ENCODE measurements at places on chromosomes 4 and X. TPM values are rescaled to one million over a fixed set of nuclear protein-coding genes. Genes with fewer than 3 reads are reported as not detected.

SEC31A gene
- 104 TPM for total RNA-seq

EDA2R gene
- total RNA-seq: 32.2 TPM

BCORL1 gene
- 2.0 TPM for total RNA-seq

NPY5R gene
- total RNA-seq: not detected

BDH2 gene
- 6.0 TPM for total RNA-seq

EPHA5 gene
- 21.5 TPM for total RNA-seq

RTL9 gene
- 0.02 TPM for total RNA-seq

KIT gene
- not detected for total RNA-seq

ADH1B gene
- total RNA-seq: not detected

VEGFC gene
- 19.2 TPM for total RNA-seq
